ENCODE measurements at places on chromosomes 1 and 21.

GRCh38 chr1:36843906-36844610 lies 190.3 kb downstream of the GRIK3 start:
- DNase-seq, result no peak

DNA sequence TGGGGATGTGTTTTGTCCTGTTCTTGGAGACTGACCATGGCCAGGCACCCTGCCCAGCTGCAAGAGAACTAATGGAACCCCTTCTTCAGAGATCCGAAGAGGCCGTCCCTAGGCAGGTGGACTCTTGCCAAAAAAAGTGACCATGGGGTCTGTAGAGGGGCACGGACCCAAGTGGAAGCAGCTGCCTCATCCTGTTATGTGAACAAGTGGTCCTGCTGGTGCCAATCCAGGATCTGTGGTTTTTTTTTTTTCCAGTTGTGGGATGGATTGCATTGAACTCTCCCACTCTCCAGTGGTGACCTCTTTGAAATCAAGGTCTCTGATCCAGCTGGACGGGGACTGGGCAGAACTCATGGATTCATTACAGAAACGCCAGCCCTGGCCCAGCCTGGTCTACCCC lies 71.2 kb downstream of the ARHGEF10L start:
- DNase-seq, result no peak

GRCh38 chr1:161206411-161207140 lies 4.4 kb downstream of the NDUFS2 start:
- no peak for DNase-seq

DNA sequence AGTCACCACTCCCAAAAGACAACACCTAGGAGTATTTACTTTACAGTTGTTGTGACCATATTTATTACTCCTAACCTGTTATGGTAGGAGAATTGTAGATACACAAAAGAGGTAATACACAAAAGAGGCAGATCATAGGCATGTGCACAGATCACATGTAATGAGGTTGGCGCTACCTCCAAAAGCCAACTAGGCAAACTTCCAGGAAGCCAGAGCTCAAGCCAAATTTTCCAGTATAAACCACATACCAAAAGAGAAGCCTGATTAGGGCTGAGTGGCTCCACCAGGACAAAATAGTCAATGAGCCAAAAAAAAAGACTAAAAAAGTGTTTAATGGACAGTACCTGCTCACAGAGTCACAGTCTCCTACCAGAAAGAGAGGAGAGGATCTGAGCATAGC lies 195.0 kb upstream of the PBX1 start:
- no peak for DNase-seq

- DNase-seq, result no peak
Measured at GRCh38 chr1:115839029-115839678, 1.8 kb downstream of the NHLH2 start.

DNA sequence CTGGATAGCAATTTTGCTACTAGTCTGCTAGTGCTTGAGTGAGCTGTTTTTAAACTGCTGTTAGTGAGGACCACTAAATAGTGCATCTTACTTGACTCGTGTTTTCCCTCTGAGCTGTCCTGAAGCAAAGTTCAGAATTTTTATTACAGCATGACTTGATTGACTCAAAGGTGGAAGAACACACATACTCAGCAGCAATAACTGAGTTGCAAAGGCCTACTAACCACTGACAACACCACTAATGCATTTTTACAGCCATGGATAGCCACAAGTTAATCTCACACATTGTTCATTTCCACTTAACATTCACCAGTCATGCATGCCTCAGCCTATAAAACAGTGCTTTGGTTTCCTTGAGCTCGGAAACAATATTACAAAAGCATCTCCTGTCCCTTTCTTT lies 148.7 kb downstream of the RUNX1 start:
- DNase-seq, result no peak

GRCh38 chr1:183958958-183959357 lies 78.6 kb downstream of the COLGALT2 start:
- DNase-seq, result no peak

DNA sequence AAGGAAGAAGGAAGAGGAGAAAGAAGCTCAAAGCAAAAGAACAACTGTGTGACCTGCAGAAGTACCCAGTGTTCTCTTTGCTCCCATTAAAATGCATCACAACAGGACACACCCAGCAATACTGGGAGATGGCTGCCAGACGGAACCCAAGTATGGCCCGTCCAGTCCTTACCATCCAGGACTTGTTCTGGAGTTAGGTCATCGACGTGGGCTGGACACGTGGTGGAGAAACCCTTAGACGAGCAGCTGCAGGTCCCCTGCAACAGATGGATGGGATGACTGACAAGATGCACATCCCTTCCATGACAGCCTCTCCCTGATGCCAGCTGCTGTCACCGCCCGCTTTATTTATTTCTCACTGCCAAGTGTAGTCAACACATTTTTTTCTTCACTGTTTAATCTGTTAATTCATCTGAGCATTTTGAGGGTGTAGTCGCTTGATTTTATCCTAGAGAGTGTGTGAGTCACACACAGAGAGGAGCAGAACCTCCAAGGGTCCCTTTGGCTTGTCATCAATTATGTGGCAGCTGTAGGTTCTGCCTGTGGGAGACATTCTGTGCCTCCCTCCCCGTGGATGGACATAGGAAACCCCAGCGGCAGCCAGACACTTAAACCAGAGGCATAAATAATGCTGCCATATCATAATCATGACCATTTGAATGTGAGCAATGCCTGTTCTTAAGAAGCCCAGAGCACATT lies 80.9 kb downstream of the ABCA4 start:
- no peak for DNase-seq

- DNase-seq, result no peak
Measured at GRCh38 chr1:101051688-101052638, 26.4 kb upstream of the DPH5 start.

- no peak for DNase-seq
Measured at GRCh38 chr1:53306168-53306567, 21.7 kb downstream of the LRP8 start.

DNA sequence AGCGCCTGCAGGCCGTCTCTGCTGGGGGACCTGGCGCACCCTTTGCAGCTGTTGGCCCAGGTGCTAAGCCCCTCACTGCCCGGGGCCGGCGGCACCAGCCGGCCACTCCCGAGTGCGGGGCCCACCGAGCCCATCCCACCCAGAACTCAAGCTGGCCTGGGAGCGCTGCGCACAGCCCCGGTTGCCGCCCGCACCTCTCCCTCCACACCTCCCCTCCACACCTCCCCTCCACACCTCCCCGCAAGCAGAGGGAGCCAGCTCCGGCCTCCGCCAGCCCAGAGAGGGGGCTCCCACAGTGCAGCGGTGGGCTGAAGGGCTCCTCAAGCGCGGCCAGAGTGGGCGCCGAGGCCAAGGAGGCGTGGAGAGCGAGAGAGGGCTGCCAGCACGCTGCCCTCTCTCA lies 177.8 kb upstream of the KAZN start:
- no peak for DNase-seq

GRCh38 chr1:201724039-201724765 lies 104.8 kb upstream of the IPO9 start:
- no peak for DNase-seq

DNA sequence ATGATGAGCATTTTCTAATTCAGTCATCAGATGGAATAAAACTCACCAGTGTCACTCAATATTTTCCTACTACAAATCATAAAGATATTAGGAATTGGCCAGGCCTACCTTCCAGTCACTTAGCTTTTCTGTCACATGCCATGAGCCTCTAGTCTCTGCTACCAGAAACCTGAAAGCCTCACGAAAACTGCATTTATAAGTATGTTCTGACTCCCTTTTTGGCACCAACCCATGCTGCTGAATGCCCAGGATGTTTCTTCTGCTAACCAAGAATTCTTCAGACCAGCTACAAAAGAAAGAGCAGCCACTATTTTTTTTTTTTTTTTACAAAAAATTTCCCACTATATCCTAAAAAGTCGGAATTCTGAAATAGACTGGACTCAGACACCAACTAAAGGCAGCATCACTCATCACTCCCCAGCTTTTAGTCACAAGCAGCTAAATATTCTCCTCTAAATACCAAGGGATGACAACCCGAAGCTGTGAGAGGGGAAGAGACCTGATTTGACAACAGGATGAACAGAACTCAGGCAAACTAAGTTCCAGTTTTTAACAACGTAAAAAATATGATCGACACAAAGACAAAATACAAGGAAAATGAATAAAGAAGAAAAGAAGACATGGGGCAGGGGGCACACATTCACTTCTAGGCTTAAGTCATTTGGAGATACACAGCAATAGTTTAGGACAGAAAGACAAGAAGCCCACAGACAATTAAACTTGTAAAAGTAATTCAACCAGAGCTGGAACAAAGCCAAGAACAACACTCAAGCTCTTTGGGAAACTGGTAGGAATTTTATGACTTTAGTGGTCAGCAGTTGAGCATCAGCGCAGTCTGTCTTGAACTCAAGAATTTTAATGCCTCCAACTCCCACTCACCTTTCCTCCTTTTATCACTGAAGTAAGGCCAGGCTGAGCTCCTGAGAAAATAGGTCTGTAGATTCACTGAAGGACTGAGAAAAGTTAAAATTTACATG lies 1.7 kb downstream of the DCAF8 start:
- no peak for DNase-seq

GRCh38 chr21:14454016-14455009 lies 71.4 kb upstream of the HSPA13 start:
- no peak for DNase-seq

DNA sequence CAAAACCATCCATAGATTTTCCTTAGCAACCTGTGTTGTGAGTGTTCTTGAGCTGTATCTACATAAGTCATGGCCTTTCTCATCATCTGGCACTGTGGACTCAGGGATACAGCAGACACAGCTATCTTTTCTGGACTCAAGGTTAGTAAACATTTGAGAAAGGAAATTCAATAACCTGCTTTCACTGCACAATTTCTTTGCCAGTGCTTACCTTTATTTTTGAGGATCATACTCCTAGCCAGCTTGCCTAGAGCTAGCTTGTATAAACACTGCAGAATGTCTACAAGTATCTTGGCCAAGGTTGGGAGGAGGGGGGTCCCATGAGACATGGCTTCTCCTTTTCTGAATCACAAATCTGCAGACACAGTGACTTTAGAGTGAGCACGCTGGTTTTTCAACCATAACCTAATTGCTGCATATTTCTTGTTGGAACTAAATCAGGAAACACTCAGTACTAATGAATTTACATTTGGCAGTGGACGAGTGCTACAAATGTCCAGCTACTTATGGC lies 27.2 kb downstream of the ADAMTS5 start:
- no peak for DNase-seq

DNA sequence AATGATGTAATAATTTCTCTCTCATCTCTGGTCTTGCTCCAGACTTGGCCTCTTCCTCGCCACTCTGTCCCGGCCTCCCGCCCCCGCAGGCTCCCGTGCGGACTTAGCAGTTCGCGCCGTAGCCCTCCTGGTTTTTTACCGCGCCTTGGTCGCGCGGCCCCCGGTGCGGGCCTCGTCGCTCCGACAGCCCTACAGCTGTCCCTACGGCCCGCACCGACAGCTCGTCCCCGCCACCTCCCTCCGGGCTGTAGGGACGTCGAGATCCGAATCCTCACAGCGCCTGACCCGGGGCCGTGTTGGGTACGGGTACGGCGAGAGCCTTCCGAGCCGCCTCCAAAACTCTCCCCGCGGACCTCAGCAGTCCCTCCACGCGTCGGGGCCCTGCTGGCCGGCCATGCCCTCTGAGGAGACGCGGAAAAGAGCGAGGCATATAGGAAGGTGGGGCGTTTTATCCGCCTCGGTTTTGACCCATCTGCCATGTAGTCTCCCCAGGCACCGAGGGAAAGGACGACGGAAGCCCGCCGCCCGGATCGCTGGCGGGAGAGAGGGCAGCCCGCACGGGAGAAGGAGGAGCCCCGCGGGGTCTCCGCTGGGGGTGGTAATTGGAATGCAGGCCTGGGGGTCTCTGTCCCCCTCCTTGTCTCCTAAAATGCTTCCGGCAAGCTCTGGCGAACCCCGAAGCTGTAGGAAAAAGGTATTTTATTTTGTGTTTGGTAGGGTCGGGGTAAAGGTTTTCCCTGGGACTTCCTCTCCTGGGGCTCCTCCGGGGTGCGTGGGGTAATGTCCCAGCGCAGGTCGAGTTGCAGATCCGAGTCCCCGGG lies 3.3 kb downstream of the LHX4 start:
- DNase-seq, result no peak

DNA sequence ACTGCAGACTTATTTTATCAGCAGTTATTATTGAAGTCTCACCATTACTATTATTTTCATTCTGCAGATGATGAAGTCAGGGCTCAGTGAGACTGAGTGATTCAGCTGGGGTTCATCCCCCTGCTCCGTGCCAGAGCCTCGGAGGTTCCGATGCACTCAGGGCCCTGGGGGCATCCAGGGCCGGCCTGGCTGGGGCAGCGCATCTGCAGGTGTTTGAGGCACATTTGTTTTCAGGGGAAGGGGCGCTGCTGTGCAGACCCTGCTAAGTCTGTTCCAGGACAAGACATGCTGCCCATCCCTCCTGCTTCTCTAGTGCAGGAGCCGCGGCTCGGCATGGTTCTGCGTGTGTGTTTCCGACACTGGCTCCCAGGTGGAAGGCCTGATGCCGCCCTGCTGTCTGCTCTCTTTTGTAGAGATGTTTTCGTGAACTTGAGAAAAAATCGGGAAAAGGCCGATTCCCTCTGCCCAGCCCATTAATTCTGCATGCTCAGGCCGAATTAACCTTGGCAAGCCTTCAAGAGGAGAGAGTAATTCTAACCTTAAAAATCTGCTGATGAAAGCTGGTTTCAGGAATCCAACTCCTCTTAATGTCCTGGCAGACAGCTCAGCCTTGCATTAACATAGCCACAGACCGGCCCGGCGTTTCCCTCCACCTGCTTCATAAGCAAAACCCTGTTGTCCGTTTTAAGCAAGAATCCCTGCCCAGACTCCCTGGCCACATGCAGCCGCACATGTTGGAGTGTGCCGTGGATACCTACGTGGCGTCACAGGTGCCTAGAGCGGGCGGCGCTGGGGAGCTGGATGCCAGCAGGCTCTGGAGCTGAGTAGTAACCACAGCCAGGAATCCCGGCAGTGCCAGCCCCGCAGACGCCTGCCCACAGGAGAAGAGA lies 316.0 kb upstream of the VAMP3 start:
- no peak for DNase-seq

DNA sequence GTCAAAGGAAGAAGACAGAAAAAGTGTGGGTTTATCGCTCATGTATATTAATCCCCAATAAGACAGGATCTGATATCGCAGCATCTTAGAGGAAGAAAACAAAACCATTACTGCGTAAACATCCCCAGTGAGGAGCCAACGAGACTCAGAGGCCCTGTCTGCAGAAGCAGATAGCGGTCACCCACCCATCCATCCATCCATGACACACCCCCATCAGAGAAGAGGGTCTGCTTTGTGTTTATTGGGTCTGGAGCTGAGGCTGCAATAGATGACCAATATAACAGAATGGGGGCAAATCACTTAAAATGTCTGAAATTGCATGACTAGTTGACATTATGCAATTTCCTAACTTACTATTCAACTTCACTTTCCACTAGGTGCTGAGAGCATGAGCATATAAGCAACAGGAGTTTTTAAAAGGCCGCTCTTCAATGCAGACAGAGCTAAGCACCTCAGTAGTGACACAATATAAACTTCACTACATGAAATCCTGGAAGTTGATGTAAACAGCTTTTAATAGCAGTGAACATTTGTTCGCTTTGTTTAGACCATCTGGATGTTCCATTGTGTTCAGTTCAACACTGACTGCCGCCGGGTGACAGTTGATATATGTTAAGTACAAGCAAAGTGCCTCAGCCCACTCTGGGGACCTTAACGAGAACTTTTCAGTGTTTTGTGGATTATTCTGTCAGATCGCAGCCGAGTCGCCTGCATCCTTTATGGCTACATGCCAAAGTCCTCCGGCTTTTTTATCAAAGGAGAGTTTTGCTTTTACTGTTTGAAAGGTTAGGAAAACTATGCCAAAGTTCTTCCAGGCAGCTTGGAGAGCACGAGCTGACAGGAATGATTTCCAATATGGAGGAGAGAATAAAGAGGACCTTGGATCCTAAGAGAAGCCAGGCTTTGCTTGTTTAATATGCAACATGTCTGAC lies 167.5 kb downstream of the ZNF281 start:
- DNase-seq, result no peak

Data from immature natural killer cell (primary cell).